Stimulated activated CD4-positive, alpha-beta T cell treated with anti-CD3 and anti-CD28 coated beads, Interleukin-2, amount 100 ng/mL, for 4 hours (primary cell): ENCODE measurements at places on chromosomes 6 and 20.

- no peak for DNase-seq
Observed at GRCh38 chr6:43275801-43276576, 22.1 kb upstream of the SLC22A7 start.

DNA sequence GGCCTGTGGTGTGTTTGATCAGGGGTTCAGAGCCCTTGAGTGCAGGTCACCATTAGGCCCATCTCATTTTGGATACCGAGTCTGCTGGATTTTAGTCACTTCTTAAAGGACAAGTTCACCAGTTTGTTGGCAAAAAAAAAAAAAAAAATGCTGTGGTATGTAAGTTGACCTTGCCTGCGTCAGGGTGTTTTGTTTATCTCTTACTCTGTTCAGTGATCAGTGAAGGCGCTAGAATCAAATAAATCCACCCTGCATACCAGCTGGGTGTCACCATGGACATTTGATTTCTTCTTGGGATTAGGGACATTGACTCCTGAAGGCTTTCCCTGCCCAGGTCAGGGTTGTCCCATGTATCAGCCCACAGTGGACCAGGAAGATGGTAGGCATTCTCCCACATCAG lies 6.7 kb downstream of the SMOC2 start:
- DNase-seq = no peak

- no peak for DNase-seq
Observed at GRCh38 chr6:33132081-33132524, 56.3 kb downstream of the HLA-DPB1 start.

- DNase-seq = no peak
Observed at GRCh38 chr20:3825526-3825925, 5.2 kb downstream of the AP5S1 start.

DNA sequence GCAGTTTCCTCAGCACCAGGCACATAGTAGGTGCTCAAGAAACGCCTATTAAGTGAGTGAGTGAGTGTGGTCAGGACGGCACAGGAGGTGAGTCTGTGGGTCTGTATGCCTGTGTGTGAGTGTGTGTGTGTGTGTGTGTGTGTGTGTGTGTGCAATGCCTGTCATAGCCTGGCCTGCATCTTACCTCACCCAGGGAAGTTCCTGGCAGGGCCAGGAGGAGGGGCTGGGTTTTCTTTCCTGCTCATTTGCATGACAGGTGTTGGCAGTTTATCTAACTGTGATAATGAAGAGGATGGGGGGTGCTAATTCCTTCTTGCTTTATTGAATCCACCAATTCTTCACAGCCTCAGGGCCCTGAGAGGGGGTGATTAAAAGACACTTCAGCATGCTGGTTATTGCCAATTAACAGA lies 146.7 kb upstream of the MLN start:
- DNase-seq = no peak

- DNase-seq = no peak
Observed at GRCh38 chr6:133503336-133503729, 262.2 kb downstream of the EYA4 start.

DNA sequence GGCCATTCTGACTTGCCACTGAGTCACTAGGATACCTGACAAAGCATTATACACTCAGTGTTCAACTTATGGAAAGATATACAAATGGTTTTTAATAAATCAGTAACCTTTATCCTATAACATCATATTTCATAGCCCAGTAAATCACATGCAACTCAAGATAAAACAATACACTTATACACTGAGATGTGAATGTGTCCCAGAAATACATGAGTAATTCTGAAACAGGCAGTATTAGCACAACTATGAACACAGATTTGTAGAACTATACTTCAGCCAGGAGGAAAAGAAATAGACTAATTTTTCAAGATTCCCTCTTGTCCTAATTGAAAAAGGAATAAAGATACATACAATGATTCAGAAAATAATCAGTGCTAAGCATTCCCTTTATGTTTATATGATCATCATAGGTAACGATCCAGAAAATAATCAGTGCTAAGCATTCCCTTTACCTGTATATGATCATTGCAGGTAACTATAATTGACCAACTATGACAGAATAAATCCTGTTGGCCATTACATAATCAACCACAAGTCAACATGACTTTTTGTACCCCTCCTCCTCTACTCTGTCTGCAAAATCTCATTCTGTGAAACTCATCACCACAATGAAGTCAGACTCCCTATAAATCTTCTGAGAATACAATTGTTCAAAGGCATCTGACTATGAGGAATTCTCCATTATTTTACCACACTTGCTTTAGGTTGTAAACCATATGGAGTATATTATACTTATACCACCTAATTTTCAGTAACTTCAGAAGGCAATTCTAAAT lies 30.3 kb downstream of the HACE1 start:
- no peak for DNase-seq

DNA sequence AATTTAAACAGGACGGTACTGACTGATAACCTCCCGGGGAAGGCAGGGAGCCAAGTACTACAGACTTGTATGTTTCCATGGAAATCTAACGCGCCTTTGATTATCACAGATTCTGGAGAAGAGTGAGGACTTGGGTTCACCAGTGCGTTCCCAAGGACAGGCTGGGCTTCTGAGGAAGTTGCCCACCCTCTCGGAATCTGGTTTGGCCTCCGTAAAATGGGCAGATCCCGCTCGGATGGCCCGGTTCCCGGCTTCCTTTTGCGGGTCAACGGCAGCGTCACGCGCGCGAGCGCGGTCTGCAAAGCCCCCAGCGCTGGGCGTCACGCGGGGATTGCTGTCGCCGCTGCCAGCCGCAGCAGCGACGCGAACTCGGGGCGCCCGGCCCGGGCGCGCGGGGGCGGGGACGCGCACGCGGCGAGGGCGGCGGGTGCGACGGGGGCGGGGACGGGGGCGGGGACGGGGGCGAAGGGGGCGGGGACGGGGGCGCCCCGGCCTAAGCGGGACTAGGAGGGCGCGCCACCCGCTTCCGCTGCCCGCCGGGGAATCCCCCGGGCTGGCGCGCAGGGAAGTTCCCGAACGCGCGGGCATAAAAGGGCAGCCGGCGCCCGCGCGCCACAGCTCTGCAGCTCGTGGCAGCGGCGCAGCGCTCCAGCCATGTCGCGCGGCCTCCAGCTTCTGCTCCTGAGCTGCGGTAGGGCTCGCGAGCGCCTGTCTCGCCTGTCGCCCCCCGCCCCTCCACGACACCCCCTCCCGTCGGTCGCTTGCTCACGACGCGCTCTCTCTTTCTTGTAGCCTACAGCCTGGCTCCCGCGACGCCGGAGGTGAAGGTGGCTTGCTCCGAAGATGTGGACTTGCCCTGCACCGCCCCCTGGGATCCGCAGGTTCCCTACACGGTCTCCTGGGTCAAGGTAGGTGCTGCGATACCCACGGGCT lies at the start of gene CD83:
Gene CD83 (plus strand): TSS at position 615 of the 933 bp plus-strand sequence. CDS start 40 bp downstream, at position 655.
- peak; percentile 83 for DNase-seq

- no peak for DNase-seq
Observed at GRCh38 chr6:47016909-47017308, 25.2 kb downstream of the ADGRF1 start.

DNA sequence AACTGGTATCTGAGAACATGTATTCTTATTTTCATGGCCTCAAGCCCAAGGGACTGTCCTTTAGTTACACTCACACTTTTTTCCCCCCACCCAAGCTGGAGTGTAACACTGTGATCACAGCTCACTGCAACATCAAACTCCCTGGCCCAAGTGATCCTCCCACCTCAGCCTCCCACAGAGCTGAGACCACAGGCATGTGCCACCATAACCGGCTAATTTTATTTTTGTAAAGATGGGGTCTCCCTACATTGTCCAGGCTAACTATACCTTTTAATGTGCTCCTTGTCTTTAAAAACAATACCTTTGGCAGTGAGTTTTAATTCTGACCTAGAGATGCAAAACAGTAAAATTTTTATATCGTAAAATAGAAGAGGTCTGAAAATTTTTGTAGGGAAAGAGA lies 48.2 kb upstream of the FAM83C start:
- no peak for DNase-seq

GRCh38 chr6:155442562-155442961 lies 13.1 kb downstream of the NOX3 start:
- DNase-seq = no peak

DNA sequence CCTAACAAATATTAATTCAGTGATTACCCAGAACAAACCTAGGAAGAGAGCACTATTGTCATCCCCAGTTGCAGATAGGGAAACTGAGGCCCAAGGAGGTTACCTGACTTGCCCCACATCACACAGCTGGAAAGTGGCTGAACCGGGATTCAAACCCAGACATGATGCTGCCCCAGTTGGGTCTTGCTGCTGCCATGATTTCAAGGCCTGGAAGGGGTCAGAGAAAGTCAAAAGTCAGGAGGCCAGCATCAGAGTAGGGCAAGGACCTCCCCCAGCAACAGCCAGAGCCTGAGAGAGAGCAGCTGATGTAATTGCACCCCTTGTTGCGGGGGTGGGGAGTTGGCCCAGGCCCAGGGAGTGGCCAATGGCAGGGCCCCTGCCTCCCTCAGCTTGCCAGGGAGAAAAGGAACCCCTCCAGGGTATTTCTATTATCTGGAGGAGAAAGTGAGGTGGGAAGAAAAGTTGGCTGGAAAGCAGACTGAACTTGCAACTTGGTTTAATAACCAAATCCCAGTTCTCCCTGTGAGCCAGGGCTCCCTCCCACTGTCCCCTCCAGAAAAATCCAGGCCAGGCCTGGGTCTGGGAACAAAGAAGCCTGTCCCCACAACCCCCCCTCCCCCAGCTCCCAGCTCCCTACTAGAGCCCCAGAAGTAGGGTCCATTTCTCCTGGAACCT lies 83.6 kb downstream of the MRPL14 start:
- no peak for DNase-seq

DNA sequence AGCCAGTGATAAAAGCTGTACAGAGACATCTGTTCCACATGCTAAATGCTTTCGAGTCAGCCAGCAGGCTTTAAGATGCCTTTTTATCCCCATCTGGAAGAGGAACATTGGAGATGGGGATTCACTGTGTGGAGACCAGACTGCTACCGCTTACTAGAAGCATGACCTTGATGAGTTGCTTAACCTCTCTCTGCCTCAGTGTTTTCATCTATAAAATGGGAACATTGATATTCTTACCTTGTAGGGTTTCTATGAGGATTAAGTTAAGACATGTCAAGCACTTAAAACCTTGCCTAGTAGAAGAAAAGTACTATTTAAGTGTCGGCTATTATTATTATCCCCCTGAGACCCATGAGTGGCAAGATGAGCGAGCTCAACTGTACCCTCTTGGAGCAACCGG lies 165.3 kb upstream of the SNX9 start:
- no peak for DNase-seq

DNA sequence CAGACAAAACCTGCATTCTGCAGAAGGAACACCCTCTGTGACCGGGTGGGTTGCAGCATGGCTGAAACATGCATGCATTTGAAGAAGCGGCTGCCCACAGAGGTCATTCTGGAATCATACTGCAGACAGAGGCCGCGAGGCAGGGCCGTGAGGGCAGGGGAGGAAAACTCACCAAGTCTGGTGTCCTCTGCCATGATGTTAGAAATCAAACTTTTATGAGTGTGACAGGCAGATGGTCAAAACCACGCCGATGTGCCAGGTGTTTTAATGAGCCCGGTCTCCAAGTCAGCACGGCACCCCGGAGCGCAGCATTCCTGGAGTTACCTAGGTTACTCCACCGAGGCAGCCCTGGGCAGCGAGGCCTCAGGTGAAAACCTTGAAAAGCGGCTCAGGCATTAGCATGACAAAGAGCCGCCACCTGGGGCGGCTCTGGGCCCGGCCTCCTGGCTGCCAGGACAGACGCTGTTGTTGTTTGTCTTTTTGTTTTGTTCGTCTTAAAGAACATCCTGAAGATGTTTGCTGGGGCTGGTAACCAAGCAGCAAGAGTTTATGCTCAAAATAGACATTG lies 255.6 kb downstream of the ERMARD start:
- no peak for DNase-seq

GRCh38 chr20:57571782-57572416 lies 11.0 kb downstream of the PCK1 start:
- DNase-seq = no peak

GRCh38 chr6:87716928-87717614 lies 15.0 kb upstream of the AKIRIN2 start:
- no peak for DNase-seq

DNA sequence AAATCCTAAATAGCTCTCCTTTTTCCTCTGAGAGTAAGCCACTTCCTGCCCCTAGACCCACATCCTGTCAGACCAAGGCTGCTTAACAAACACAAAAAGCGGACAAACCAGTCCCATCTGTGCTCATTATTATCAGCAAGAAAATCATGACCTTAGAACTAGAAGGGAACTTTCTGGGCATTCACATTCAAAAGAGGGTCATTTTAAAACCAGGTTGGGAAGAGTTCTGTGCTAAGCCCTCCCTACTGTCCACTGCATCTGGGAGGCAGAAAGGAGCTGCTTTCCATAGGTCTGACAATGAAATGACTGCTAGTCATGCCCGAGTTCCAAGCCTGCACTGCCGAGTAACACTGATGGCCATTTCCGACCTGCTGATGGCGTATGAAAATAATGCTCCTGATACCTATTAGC lies 15.4 kb downstream of the EZR start:
- DNase-seq = no peak

- no peak for DNase-seq
Observed at GRCh38 chr6:137851669-137852068, 15.4 kb upstream of the TNFAIP3 start.

DNA sequence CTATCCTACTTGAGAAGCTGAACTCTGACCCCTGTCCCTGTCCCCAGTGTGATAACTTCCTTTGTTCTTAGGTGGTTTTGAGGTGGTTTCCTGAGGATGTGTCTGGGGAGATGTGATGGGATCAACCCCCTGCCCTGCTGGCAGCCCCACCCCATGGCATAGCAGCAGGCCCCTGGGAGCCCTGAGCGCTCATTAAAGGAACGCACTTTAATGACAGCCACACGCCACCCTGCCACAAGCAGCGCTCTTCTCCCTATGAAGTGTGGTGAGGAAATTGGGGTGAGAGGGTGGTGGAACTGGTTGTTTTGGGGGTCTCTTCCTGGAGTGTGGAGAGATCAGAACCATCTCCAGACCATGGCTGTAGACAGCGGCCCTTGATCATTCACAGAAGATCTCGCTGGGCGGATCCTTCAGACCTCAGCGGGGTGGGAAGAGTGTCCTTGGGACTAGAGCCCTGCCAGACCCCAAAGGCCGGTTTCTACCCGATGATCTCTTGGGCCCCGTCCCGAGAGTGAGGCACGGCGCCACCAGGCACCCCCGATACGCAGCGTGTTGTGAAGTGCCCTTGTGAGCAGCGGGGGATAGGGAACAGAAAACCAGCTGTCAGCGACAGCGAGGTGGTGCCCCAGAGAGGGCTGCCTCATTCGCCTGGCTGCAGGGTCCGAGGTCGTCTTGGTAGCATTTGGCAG lies 45.4 kb downstream of the SYNJ2 start:
- no peak for DNase-seq

DNA sequence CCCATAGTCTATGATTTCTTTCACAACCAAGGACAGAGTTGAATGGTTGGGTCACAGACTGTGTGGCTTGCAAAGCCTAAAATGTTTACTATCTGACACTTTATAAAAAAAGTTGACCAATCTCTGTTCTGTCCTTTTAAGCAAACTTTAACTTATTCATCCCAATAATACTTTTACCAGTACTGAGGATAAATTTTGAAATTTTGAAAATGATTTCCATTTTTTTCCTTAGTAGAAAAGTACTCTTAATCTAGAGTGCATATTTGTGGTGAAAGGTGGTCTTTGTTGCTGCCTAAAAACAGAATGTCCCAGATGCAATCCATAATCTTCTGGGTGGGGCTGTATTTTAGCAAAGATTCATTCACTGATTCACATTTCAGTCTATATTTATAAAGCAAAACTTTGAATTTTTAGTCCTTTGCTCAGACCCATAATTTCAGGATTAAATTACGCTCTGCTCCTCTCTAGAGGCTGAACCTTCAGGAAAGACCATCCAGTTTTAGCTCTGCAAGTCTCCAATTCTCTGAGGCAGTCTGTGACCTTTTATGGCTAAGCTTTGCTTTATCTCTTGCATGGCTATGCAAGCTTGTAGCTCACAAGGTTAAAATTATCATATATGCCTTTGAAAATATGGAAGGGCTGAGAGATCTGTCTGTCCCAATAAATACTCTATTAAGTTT lies 573.5 kb downstream of the COL12A1 start:
- no peak for DNase-seq
